ENCODE measurements at places on chromosomes 3 and 15.

DNA sequence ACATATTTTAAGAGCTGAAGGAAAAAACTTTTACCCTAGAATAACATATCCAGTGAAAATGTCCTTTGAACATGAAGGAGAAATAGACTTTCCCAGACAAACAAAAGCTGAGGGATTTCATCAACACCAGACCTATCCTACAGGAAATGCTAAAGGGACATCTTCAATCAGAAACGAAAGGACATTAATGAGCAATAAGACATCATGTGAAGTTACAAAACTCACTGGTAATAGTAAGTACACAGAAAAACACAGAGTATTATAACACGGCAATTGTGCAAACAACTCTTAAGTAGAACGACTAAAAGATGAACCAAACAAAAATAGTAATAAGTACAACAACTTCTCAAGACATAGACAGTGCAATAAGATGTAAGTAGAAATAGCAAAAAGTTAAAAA lies 3.5 kb upstream of the ZSCAN2 start:
- DNase-seq, result no peak

- no peak for DNase-seq
Observed at GRCh38 chr3:63986146-63986545, 37.1 kb downstream of the PSMD6 start.

DNA sequence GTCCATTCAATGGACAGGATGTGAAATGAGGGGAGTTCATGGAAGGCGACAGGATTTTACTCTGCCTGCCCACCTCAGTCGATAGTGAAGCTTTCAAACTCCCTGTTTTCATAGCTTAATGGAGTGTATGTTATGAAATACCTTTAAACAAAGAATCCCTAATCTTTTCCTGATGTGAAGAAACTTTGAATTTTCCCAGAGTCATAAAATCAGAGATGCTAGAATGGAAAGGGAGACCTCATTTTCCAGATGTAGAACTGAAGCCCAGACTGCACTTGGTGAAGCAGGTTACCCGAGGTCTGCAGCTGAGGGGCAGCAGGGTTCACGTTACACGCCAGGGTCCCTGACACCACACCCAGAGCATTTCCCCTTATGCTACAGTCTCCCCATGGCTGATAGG lies 34.7 kb upstream of the LACTB start:
- no peak for DNase-seq

- DNase-seq, result no peak
Observed at GRCh38 chr3:66270288-66270687, 49.5 kb downstream of the SLC25A26 start.

DNA sequence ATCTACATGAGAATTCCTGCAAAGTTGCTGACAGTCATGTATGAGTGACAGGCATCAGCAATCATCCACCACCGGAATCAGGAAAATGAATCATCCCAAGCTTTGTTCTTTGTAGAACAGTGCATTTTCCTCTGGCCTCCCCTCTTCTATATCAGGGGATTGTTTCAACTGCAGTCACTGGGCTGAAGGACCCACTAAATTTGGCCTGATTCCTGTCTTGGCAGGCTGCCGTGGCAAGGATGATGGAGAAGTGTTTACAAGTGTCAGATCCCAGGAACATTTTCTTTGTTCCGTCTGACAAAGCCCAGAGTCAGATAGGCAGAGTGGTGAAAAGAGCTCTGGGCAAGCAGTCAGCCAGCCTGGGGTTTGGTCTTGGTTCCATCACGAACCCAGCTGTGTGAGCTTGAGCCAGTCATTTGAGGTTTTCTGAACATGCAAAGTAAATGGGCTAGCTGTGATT lies 175.1 kb upstream of the TSC22D2 start:
- DNase-seq, result no peak

DNA sequence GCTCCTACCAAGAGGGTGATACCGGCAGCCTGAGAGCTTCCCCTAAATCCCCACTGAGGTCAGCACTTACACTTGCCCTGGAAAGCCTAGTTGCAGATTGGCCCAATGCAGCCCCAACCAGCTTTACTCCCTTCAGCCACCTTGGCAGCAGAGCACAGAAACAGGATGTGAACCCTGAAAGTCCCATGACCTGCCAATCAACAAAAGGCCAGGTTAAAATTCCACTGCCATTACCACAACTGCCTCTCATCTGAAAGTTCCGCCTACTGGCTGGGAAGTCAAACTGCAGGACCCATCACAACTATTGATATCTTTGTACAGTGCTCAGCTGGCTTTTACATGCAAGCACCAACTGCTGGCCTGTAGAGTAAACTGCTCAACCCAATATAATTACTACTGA lies 156.2 kb downstream of the ZMAT3 start:
- DNase-seq, result no peak

DNA sequence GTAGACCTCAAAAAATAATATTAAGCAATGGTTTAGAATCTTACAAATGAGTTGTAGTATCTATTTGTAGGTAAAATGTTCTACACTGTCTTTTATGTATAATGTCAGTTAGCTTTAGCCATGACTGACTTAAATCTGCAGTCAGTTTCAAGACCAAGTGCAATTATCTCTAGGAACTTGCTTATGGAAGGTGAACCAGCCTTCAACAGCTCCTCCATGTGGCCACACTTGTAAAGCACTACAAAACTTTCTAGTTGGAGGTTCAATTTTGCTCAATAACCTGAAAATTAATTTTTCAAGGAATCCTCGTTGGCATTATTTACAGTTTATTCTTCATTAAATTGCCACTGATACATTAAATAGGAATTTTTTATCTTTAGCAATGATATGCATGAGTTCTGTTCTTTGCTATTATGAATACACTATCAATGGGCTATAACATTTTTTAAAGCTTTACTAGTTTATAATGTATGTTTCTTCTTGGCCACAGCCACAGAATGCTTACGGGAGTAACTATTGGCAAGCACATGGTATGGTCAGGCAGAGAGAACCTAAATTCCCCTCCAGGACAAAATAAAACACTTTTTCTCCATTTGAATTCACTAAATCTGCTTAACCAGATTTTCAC lies 315.3 kb upstream of the UBE2E2 start:
- peak; percentile 12 for DNase-seq

GRCh38 chr3:14988988-14989394 lies 41.6 kb downstream of the NR2C2 start:
- peak; percentile 11 for DNase-seq

DNA sequence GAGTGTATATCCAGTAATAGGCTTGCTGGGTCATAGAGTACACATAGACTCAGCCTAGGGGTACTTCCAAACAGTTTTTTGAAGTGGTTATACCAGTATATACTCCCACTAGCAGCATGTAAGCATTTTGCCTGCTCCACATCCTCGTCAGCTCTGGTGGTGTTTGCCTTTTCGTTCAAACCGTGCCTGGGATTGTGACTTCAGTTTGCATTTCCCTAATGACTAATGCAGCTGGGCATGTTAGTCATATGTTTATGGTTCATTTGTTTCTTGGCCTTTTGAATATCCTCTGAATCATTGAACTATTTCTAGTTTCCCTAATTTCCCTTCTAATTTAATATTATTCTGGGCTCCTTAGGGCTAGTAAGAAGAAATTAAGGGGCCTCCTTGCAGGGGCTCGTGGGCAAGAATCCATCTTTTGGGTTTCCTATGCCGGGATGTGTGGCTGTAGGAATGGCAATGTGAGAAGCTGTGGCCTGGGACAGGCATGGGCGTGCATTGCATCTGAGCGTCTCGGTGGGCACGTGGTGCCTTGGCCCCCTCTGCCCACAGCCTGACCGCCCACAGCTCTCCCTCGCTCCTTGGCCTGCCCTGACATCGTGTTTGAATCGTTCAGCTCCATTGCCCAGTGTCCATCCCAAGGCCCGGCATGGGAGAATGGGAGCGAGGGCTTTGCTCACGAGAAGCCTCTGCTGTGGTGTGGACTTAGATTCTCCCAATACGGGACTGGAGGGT lies 26.4 kb downstream of the FAH start:
- no peak for DNase-seq

DNA sequence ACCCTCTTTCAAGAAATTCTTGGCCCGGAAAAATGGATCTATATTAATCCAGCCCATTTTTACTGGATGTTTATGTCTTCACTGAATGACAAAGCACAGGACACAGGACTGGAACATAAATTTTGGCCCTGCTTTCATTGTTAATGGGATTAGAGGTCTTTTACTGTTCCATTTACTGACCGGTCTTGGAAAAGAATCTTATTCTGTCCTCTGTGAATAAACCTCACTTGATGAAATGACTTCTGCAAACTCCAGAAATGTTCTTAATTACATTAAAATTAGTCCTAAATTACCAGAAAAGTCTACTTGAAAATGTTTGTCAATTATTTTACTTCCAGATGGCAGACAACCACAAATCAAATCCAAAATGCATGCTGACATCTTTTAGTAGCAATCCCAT lies 79.3 kb upstream of the SLC24A5 start:
- DNase-seq, result no peak

DNA sequence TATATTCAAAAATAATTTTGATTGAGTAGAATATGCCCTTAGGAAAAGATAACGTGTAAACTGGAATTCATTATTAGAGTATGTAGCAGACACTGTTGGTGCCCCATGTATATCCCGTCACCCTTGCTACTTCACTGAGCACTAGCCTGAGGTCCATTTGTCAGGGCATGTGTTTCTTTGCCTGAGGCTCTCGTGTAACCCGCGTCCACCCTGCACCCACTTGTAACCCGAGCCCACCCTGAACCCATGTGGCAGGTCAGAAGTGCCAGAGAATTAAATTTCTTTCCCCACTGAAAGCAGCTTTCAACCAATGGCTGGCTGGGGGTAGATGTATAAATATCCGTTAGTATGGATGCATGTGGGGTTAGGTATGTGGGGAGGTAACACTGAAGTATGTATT lies 474.2 kb upstream of the ZNF385D start:
- DNase-seq, result no peak

GRCh38 chr3:144585953-144586352 lies 614.3 kb downstream of the DIPK2A start:
- no peak for DNase-seq

GRCh38 chr15:85579957-85580694 lies 199.7 kb downstream of the AKAP13 start:
- no peak for DNase-seq

DNA sequence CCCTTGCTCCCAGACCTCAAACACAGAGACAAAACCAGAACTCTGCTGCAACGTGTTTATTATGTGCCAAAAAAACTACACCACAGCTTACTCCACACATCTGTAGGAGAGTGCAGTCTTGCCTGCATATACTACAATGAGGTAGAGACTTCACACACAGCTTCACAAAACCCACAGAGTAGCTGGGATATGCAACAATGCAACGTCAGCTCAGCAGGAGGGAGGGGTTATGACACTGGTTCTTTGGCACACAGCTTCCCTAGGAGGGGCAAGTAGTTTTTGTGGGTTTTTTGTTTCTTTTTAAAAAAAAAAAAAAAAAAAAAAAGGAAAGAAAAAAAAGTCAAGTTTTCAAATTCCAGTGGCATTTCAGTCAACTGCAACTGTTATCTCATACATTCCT lies 2.9 kb upstream of the RPS17 start:
- DNase-seq, result peak; percentile 49

DNA sequence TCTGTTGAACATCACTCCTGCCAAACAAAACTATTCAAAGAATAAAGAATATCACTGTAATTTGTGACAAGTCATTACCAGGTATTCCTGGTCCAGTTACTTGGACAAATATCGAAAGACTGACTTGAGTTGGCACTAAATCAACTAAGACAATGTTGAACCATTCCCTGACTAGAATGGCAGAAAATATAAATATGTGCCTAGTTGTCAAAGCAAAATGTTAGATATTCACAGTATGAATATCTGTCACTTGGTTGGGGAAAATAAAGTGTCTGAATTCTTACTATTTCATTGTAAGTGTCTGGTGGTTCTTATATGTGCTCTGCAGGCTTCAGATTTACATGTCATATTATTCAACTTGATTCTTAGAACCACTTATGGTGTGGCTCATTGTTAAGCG lies 470.2 kb downstream of the NAALADL2 start:
- no peak for DNase-seq

GRCh38 chr3:114213627-114214541 lies 23.5 kb downstream of the ZNF80 start:
- DNase-seq, result peak; percentile 30

GRCh38 chr3:56125358-56126005 lies 342.8 kb downstream of the ERC2 start:
- peak; percentile 77 for DNase-seq

DNA sequence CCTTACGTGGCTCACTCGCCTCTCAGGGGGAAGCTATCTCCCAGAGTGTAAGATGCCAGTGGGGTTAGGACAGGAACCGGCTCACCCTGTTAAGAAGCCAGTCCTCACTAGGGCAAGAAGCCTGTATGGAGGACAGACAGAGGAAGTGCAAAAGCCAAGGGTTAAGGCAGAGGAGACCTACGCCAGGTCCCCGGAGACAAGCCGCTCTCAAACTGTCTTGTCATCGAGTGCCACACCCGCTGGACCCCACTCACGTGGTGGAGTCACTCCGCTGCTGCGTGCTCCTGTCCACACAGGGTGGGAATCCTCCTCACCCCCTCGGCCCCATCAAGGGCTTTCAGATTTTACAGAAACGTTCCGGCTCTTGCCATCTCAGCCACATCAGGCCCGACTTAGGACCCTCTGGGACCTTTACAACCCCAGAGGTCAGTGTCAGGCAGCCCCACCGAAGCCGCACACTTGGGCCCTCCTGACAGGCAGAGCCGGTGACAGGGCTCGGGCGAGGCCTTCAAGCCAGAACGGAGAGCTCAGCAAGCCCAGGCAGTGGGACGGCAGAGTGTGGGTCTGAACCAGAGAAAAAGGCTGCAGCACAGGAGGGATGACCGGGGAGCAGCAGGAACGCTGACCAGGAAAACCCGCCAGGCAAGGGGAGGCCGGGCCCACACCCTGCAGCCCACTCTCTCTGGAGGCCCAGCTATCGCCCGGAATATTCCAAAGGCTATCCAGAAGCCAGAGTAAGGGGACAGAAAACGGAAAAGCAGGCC lies 61.7 kb downstream of the XXYLT1 start:
- DNase-seq, result no peak

DNA sequence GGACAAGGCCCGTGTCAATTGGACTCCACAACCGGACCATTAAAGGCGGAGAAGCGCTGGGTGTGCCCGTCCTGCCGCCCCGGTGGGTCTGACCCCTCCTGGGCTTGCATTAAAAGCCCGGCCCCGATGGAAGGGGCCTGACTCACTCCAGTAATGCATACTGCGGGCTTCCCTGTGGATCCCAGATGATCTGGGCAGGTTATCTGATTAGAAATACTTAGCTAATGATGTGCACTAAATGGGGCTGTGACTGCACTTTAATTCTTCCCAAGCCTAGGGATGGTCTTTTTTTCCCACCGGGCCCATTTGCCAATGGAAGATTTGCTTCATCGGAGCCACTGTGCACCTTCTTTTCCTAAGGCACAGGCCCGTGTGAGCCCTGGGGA lies 124.9 kb downstream of the TMEM266 start:
- no peak for DNase-seq

DNA sequence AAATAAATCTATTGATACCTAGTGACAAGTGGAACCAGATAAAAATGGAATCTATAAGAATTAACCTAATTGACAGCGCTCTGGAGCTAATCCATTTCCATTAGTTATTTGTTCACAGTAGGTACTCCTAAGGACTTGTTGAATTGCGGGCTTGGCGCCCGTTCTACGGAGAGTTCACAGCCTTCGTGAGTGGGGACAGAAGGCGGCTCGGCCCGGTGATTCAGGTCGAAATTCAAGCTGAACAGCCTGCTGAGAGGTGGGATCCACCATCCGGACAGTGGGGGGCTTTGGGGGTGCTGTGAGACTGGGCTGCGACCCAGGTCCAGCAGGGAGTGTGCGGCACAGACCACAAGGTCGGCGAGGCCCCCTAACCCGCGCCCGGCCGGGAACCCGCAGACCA lies 779 bp upstream of the CTNNB1 start:
- DNase-seq, result no peak

GRCh38 chr15:27365456-27365855 lies 394.5 kb downstream of the GABRG3 start:
- no peak for DNase-seq

- DNase-seq, result no peak
Observed at GRCh38 chr15:65366122-65366892, 11.5 kb downstream of the IGDCC3 start.

Measured in HL-60 (cell line).